ENCODE measurements at places on chromosomes 4 and X. TPM values are rescaled to one million over a fixed set of nuclear protein-coding genes. Genes with fewer than 3 reads are reported as not detected.

The GRIPAP1 gene
- 140 TPM for total RNA-seq

The NAP1L3 gene
- 1.8 TPM for total RNA-seq

The KLHL2 gene
- total RNA-seq: 35.1 TPM

The SSX4 gene
- not detected for total RNA-seq

The CSN1S1 gene
- not detected for total RNA-seq

The RS1 gene
- total RNA-seq: not detected
